Renal pelvis (tissue), 12 donors: ENCODE measurements at places on chromosomes 4 and X.

- DNase-seq = no peak
Observed at GRCh38 chr4:112055100-112055499, 90.2 kb upstream of the FAM241A start.

DNA sequence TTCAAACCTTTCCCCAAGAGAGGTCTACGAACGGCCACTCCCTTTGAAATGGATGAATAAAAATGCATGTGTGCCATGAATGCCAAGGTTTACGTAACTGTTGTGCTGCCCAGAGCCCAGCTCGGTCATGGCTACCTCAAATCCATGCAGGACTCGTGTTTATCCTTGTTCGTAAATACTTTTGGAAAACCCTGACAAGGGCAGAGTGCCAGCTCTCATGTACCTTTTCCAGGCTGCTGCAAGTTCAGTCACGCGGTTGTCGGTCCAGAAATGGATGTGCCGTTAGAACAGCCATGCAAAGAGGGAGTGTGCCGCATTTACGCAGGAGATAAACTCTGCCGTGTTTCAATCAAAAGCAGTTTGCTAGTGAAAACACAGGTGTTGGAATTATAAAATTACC is 123.4 kb downstream of the AMELX start:
- no peak for DNase-seq

DNA sequence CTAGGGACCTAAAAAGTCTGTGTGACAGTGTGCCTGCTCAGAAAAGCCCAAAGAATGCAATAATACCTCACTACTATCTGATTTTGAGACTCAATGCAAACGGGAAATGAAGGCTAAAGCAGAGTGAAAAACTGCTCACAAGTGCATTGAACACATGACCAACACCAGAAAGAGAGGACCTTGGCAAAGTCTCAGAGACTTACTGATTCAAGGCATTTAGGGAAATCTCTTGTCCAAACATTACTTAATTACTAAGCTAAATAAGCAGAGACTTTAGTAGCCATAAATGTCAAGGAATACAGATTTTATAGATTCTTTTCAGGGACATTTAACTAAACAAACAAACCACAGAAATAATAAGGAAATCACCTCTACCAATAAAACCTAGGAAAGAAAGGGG is 916.0 kb downstream of the FSTL5 start:
- peak; percentile 8 for DNase-seq

DNA sequence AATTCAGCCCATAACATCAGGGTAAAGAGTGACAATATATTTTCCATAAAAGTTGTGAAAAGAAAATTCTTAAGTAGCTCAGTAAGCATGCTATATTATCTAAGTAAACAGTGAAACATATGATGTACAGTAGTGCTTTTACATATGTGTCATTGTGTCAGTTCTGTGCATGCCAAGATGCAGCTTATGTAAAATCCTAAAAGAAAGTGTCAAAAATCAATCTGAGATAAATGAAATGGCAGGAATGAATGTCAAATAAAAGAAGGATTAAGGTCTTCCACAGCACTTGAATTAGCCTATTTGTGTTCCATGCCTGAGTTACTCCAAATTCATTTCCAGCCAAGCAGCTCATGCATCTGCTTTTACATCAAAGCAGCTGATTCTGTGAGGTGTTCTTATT is 452.7 kb upstream of the HS3ST1 start:
- DNase-seq = no peak

DNA sequence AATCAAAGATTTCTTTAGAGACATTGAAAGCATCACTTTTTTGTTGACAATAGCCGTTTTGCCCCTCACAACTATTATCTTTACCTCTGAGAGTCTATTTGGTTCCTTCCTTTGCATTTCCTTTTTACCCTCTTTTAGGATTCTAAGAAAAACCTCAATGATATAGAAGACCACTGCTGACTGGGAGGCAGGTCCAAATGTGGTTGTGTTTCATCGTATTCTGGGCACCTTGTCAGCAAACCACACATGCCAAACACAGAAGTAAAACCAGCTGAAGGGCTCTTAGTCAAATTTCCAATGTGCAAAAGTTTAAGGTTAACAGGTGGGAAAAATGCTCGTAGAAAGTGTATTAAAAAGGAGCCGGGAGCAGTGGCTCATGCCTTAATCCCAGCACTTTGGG is 5.1 kb upstream of the PRMT9 start:
- no peak for DNase-seq

DNA sequence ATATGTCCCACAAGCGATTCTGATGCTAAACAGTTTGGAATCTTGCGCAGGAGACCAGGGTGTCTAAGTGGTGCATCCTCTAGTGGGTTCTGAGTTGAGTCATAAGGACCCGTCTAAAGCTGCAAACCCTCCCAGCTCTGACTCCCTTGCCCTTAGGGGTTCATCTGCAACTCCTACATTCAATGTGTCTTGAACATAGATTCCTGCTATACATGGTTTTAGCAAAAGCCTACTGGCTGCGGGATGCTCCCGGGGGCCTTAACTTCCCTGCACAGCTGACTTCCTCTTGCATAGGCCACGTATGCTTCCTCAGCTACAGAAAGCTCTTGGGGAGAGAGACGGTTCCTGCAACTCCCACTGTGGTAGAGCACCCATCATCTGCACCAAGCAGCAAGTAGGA is 236.7 kb downstream of the EVC2 start:
- no peak for DNase-seq

- no peak for DNase-seq
Observed at GRCh38 chr4:21802406-21802805, 146.2 kb downstream of the KCNIP4 start.

GRCh38 chr4:89070041-89070440 is 13.1 kb upstream of the FAM13A start:
- DNase-seq = no peak

GRCh38 chr4:30962939-30963338 is 242.8 kb downstream of the PCDH7 start:
- no peak for DNase-seq
